ENCODE measurements at places on chromosomes 1 and 21.

DNA sequence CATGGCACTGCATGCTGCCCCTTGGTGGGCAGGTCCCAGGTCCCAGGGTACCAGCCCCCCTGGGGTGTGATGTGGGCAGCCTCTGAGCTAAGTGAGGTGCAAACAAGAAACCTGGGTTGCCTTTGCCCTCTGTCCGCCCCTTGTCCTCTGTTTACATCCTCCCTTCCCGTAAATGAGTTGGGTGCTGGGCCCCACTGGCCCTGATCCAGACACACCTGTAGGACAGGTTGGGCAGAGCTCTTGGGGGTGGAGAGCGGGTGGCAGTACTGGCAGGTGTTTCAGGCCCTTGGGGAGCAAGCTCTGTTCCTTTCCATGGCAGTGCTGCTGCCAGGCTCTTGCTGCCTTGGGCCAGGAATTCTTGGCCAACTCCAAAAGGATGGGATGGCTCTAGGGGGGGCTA lies 35.8 kb downstream of the ELF3 start:
- no peak for DNase-seq

- DNase-seq = no peak
Observed at GRCh38 chr1:220528679-220529501, 954 bp downstream of the MARK1 start.

DNA sequence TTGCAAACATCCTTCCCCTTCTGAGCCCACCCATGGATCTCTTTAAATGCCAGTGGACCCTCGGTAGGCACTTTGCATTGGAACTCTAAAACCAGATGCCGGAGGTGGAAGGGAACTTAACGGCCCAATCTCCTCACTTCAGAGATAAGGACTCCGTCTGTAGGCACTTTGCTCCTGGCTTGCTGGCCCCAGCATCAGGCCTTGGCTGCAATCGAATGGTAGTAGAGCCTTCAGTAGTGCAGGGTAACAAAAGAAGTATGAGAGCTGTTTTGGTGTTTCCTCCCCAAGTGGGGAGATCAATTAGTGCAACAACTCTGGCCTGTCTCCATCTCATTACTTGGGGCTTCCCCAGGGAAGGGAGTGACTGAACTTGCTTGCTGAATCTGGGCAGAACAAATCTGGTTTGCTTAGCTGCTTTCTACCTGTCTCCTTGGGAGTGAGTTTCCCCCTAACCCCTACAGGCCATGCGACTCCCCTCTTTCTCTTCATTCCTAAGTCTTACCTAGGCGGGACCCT lies 70.8 kb downstream of the TENT5C start:
- no peak for DNase-seq

GRCh38 chr1:59443310-59443709 lies 146.4 kb downstream of the FGGY start:
- DNase-seq = no peak

GRCh38 chr1:41608211-41608610 lies 123.7 kb upstream of the EDN2 start:
- DNase-seq = peak; percentile 16

DNA sequence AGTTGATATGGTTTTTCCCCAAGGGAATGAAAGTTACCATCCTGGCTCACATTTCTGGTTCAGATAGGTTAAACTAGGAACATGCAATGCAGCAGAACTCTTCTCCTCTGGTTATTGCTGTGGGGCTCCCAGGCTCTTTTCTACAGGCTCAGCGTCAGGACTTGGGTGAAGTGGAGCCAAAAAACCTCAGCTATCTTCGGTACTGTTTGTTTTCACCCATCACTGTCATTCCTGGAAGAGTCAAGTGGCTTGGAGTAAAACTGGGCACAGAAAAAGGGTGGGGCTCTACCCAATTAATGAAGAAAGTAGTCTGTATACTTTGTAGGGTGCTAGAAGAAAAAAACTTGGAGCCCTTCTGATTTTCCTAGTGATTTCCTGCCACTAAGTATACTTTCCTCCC lies 9.4 kb downstream of the WNT2B start:
- DNase-seq = no peak

DNA sequence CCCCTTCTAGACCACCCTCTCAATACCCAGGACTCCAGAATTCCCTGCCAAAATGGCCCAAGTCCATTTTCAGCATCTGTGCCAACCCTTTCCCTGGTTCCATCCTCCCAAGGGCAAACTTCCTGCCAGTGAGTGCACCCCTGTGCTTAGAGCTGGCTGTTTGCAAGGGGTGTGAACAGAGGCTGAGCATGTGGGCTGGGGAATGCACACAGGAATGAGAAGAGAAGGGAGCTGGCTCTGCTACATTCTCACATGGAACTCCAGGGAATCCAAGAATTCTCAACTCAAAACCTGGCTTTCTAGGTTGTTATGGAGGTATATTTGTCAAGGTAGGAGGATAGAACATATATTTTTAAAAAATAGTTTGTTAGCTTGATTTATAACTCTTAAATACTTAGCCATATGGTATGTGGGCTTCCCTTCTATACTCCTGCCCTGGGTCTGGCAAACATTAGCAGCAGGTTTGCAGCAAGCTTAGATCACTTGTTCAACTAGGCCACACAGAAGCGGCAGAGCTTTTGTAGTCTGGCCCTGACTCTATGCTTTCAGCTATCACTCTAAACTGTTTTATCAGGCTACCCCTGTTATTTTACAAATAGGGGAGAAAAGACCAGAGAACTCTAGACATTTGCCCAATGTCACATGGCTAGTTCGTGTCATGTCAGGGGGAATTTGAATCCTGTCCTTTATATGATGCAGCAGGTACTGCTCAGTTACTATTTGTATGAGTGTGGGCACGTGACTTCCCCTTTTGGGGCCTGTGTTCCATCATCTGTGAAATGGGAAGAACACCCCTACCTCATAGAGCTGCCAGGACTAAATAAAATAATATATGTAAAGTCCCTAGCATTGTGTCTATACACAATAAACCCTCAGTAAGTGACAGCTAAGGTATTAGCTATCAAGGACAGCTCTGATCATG lies 8.1 kb upstream of the STMN1 start:
- no peak for DNase-seq

Data from fibroblast of the conjunctiva (primary cell).